Fibroblast of villous mesenchyme (primary cell): ENCODE measurements at places on chromosomes 12 and 14.
A peak's percentile ranks its signal among the peaks of the same experiment; 100 is the strongest.

- DNase-seq: no peak
Observed at GRCh38 chr12:49030119-49030518, 11.5 kb upstream of the PRKAG1 start.

DNA sequence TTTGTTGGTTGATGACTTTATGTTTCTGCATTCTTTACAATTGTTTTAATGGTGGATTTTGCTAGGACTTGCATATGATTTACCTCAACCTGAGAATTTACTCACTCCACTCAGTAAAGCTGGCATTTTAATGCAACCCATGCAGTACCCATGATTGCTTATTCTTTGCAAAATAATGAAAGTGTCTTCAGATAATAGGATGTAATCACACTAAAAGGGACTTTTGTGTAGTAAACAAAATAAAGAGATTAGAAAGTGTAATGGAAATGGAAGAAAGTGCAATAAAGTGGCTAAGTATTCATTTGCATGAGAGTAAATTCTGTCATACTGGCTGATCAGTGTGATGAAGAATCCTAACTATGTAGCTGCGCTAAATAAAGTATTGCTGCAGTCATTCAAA lies 87.6 kb upstream of the NOVA1 start:
- DNase-seq: no peak

- DNase-seq: no peak
Observed at GRCh38 chr14:30907659-30908057, 33.3 kb downstream of the COCH start.

GRCh38 chr14:44530475-44530874 lies 23.4 kb upstream of the FSCB start:
- no peak for DNase-seq

GRCh38 chr12:51829641-51830040 lies 18.9 kb downstream of the FIGNL2 start:
- DNase-seq: no peak

DNA sequence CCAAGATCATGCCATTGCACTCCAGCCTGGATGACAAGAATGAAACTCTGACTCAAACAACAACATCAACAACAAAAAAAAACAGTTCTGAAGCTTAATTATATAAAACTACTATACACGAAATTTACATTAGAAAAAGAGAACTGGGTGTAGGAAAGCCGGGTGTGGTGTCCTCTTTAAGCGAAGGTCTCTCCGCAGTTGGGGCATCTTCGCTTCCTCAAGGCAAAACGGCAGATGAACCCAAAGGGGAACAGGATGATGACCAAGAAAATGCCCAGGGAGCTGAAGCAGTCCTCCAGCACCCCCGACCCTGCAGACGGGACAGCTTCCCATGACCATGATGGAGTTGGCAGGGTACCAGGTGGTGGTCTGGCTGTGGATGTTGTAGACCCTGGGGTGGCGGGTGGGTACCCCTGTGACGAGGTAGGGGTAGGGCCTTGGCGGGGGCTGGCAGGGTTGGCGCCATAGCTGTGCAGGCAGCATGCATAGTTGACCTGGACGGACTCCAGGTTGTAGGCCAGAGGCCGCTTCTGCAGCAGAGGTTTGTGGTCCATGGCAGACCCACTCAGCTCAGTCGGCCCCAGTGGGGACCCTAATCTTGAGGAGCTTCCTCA lies 18.2 kb upstream of the BCAT1 start:
- DNase-seq: no peak

- no peak for DNase-seq
Observed at GRCh38 chr12:807041-807735, 54.8 kb downstream of the WNK1 start.

GRCh38 chr14:86310611-86311010 lies 780.7 kb downstream of the FLRT2 start:
- no peak for DNase-seq

GRCh38 chr12:120474616-120474960 lies 5.0 kb upstream of the SRSF9 start:
- DNase-seq: peak; percentile 34

GRCh38 chr14:68491793-68492192 lies 301.1 kb downstream of the ZFP36L1 start:
- no peak for DNase-seq

DNA sequence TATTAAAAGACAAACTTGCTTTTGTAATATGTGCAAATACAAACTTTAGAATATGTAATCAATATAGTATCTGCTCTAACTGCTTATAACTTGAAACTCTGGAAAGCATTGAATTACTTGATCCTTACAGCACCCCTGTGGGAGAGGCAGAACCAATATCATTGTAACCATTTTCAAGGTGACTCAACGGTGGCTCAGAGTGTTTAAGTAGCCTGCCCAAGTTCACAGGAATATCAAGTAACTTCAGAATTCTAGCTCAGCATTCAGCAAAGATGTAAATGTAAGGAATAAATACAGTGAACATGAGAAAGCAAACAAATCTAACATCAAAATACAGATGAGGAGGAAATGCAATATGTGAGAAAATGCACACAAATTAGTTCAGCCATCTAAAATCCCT lies 264.6 kb downstream of the NELL2 start:
- no peak for DNase-seq

DNA sequence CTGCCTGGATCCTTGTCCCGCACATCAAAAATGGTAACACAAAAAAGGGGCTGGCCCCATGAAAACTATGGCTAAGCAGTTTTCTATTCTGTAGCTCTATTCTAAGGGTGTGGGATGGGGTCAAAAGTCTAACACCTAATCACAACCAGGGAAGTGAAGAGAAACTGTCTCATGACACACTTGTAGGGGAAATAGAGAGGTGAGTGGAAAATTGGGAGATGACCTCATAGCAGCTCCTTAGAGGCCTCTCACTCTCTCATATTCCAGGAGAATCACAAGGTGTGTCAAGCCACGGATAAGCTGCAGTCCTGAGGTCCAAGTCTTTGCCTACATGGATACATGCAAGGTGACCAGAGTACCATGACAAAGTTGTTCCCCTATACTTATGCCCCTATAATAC lies 10.7 kb downstream of the KLHL28 start:
- DNase-seq: no peak

DNA sequence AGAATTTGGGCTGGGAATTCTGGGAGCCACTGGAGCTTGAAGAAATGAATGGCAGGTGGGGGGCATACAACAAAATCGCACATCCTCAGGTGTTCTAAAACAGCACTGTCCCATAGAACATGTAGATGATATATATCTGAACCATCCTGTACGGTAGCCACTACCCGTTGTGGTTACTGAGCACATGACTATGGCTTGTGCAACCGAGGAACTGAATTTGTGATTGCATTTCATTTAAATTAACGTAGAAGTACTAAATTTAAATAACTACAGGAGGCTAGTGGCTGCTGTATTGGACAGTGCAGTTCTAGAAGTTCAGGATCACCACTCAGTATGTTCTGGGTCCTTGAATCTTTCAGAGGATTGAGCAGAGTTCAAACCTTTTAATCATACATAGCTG lies 172.4 kb downstream of the PHETA1 start:
- no peak for DNase-seq
